ENCODE measurements at places on chromosomes 5 and 9.

DNA sequence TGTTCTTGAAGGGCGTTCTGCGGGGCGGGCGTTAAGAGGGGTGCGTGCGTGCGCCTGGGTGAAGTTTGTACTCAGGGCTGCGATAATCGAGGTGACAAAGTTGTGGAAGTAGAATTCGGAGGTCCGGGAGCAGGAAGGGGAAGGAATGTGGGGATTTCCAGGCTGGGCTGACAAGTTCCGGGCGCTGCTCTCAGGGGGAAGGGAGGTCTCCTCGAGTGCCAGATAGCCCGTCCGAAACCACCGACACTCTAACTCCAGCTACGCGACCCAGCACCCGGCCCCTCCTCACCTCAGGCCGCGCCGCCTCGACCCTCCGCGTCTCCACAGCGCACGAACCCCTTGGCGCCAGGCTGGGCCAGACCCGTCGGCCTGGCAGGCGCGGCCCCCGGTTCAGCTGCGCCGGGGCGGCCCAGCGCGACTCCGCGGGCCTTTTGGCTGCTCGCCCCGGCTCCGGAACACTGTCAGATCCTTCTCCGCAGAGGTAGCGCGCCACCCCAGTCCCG, at the start of gene IL6ST:
Gene IL6ST, minus strand, starts transcription at position 469 of the 503 bp plus-strand sequence. CDS start 18,685 bp downstream, outside the sequence.
- DNase-seq, result peak; percentile 62

DNA sequence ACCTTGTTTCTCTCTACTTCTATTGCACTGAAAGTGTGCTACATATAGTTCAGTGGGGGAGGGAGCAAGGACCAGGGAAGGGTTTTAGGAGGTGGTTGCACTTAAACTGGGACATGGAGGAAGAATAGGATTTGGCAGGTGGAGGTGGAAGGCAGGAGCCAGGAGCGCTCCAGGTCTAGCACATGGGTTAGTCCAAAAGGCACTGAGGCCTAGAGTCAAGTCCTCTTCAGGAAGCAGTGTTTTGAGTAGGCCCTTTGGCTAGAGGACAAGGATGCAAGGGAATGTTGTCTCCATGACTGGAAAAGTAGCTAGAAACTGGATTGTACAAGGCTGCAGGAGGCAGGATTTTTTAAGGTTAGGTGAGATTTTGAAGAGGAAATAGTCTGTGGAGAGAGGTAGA, 31.5 kb downstream of the AOPEP start:
- no peak for DNase-seq

GRCh38 chr5:10700516-10700915, 60.5 kb downstream of the DAP start:
- DNase-seq, result no peak

GRCh38 chr9:86733929-86734328, 213.4 kb downstream of the GAS1 start:
- no peak for DNase-seq

DNA sequence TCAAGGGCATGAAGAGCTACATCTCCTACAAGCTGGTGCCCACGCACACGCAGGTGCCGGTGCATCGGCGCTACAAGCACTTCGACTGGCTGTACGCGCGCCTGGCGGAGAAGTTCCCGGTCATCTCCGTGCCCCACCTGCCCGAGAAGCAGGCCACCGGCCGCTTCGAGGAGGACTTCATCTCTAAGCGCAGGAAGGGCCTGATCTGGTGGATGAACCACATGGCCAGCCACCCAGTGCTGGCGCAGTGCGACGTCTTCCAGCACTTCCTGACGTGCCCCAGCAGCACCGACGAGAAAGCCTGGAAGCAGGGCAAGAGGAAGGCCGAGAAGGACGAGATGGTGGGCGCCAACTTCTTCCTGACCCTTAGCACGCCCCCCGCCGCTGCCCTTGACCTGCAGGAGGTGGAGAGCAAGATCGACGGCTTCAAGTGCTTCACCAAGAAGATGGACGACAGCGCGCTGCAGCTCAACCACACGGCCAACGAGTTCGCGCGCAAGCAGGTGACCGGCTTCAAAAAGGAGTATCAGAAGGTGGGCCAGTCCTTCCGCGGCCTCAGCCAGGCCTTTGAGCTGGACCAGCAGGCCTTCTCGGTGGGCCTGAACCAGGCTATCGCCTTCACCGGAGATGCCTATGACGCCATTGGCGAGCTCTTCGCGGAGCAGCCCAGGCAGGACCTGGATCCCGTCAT, 1.4 kb downstream of the SNX18 start:
- DNase-seq, result no peak

DNA sequence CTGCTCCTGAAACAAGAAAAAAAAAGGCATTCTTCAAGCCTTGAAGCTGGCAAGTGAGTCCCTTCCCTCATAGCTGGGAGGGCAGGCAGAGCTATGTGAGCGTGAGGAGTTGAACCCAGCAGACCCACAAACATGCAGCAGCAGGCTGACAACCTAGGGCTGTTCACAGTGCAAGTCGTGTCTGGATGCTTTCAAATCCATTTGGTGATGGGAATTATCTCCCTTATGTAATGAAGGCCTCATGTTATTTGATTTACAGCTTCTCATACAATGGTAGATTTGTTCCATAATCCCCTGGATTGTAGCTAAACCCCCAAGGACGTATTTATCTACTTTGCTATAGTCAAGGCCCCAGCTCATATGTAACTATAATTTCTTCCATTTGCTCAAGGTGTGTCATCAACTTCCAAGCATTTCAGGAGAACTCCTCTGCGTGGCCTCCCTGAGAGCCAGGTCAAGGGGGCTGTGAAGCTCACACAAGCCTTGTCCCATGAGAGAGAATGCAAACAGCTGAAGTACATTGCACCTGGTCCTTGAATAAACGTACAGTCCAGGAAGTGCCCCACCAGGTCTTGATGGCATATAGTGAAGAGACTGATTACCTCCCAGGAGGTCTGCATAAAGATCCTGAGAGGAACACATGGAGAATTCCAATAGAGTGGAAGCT, 124.8 kb upstream of the SLC1A3 start:
- DNase-seq, result no peak

GRCh38 chr5:166338801-166339200, 1952.6 kb upstream of the WWC1 start:
- no peak for DNase-seq

DNA sequence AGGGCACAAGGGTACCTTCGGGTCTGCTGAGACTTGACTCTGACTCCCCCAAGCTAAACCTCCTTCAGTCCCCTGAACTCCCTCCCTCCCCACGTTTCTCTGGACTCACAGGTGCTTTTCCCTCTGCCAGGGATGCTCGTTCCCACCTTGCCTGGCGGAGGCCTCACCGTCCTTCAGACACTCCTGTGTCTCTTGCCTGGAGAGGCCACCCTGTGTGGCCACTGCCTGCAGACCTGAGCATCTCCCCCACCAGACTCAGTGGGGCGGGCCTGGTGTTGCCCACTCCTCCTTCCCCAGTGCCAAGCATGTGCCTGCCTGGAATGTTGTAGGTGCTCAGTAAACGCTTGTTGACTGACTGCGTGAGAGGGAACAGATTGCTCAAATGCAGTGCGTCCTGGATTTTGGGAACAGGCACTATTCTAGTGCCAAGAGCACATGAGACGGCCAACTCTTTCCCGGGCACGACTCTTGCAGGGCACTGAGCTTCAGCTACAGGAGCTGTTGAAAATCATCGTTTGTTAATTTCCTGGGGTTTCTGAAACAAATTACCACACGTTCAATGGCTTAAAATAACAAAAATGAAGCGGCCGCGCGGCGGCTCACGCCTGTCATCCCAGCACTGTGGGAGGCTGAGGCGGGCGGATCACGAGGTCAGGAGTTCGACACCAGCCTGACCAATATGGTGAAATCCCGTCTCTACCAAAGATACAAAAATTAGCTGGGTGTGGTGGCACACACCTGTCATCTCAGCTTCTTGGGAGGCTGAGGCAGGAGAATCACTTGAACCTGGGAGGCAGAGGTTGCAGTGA, 71.0 kb upstream of the BARHL1 start:
- DNase-seq, result no peak

DNA sequence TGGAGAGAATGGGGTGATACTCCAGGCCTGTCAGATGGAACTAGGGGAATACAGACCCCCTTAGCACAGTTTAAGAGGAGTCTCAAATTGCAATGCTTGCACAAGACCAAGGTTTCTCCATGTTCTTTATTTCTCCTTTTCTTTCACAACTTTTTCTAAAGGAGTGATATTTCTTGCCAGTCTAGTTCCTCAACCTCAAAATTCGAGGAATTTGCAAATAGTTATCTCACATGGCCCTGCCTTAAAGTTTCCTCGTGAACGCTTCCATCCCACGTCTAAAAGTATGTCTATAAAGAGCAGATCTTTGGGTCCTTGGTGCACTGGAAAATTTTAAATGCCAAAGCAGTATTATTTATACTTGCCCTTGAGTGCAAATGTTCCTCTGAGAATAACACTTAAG, 373.8 kb upstream of the KLF4 start:
- DNase-seq, result no peak

DNA sequence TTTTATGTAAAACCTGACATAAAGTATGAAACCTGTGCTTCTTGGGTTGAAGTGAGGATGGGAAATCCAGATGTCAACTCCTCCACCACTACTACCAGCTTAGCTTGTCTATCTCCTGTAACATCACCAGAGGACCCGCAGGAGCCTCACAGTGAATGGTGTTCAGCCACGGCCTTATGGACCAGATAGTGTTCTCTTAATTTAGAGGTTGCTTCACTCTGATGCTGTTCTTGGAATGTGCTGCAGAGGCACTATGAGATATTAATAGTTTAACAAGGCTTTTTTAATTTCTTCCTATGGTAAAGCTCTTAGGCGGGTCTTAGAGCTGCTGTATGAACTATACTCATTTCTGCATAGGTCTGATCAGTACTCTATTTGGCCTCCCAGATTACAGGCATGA, 27.9 kb downstream of the NFX1 start:
- DNase-seq, result no peak

GRCh38 chr5:132493241-132493640, 2.7 kb upstream of the IRF1 start:
- no peak for DNase-seq

DNA sequence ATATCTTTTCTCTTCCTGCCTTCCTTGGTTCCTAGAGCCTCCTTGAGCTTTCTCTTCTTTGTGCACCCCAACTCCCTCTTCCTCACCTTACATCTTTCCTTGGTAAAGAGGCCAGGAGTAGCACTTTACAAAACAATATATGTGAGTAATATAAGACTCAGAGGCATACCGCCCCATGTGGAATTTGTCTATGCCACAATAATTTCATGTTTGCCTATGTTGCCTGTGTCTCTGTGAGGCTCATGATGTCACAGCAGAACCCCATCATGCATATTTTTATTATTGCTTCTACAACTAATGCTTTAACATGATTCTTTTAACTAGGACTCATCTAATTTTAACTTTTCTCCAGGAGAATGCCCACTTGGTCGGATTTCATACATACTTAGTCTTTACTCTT, 15.0 kb upstream of the LVRN start:
- DNase-seq, result no peak

- DNase-seq, result no peak
Measured at GRCh38 chr5:160458806-160459800, 37.4 kb downstream of the PTTG1 start.

GRCh38 chr5:14211818-14212803, 69.0 kb downstream of the TRIO start:
- no peak for DNase-seq

DNA sequence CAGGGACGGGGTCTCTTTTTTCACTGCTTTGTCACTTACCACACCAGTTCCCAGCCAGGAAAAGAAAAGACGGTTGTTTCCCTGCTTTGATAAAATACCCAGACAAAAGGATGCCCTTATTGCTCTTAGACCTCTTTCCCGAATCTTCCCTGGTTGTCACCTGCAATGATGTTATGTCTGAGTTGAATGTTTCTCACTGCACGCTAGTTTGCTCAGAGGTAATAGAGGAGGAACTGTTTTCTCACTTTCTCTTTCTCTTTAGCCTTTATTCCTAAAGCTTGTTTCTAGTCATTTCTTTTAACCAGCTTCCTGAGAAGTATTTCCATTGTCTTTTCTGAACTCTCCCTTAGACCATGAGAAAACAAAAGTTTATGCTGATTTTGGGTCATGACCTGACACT, 32.9 kb downstream of the ACER2 start:
- no peak for DNase-seq

GRCh38 chr9:113796646-113797426, 79.3 kb upstream of the ZNF618 start:
- no peak for DNase-seq

DNA sequence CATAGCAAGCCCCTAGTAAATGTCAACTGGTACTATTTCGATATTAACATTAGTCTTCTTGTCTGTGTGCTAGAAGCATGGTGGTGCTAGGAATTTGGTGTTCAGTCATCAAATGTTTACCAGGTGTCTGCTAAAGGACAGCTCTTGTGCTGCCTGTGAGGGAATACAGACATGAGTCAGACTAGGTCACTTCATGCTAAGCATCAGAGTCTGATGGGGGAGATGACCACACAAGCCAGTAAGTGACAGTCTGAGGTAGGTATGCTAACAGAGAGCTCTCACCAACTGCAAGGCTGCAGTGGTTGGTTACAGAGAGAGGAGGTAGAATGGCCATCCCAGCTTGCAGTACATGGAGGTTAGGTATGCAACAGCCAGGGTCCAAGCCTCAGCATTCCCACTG, 320.9 kb downstream of the CDK5RAP2 start:
- DNase-seq, result no peak

GRCh38 chr9:124007565-124008302, 3.8 kb upstream of the LHX2 start:
- no peak for DNase-seq

- DNase-seq, result no peak
Measured at GRCh38 chr5:180198208-180198607, 10.8 kb downstream of the RASGEF1C start.

- no peak for DNase-seq
Measured at GRCh38 chr5:169474226-169474625, 109.3 kb upstream of the SPDL1 start.
